ENCODE measurements at places on chromosomes 4 and X.

DNA sequence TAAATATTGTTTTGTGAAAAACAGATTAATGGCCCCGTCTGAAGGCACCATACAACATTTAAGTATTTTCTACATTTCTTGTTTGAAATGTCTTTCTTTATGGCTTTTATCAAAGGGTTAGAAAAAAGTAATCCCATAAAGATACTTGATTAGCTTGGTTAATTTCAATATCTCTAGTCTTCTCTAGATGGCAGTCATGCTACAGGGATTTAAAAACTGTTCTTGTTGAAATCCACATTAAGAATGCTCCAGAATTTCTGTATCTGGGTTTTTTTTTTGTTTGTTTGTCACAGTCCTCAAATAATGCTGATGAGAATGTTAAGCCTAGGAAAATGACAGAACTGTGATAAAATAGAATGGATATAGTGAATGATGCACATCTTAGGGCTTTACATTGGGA is 109.0 kb upstream of the AADAT start:
- no peak for DNase-seq

- DNase-seq = no peak
These were observed 10.1 kb upstream of the MPP1 start for GRCh38 chrX:154815274-154815818.

GRCh38 chr4:32161392-32161791 is 1441.2 kb downstream of the PCDH7 start:
- DNase-seq = no peak

DNA sequence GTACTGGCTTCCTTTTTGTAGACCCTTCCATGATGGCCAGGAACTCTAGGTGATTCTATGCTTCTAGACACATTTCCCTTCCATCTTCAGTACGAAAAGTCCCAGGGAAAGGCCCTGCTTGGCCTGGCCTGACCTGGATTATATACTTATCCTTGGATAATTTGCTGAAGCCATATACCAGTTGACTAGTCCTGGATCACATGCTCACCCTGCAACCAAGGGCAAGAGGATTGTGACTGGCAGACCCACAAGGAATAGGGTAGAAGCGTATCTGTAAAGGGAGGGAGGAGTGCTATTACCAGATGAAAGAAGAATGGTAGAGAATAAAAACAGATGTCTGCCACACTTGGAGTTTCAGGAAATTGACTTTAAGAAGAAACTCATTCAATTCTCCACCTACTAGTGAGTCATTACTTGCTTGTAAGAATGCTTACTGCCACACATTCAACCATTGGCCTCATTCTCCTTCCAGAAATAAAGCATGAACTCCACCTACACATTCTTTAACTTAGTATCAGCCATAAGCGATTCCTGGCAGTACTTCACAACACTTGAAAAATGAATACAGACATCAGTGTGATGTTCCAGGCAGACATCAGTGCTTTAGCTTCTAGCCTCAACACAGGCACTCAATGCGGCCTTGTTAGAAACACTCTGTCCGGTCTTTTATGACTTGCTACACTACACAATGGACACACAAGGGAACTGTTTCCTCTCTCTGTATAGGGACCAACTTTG is 141.8 kb downstream of the CBR4 start:
- peak; percentile 55 for DNase-seq

- no peak for DNase-seq
These were observed 74.3 kb upstream of the IGFBP7 start for GRCh38 chr4:57184378-57185029.

DNA sequence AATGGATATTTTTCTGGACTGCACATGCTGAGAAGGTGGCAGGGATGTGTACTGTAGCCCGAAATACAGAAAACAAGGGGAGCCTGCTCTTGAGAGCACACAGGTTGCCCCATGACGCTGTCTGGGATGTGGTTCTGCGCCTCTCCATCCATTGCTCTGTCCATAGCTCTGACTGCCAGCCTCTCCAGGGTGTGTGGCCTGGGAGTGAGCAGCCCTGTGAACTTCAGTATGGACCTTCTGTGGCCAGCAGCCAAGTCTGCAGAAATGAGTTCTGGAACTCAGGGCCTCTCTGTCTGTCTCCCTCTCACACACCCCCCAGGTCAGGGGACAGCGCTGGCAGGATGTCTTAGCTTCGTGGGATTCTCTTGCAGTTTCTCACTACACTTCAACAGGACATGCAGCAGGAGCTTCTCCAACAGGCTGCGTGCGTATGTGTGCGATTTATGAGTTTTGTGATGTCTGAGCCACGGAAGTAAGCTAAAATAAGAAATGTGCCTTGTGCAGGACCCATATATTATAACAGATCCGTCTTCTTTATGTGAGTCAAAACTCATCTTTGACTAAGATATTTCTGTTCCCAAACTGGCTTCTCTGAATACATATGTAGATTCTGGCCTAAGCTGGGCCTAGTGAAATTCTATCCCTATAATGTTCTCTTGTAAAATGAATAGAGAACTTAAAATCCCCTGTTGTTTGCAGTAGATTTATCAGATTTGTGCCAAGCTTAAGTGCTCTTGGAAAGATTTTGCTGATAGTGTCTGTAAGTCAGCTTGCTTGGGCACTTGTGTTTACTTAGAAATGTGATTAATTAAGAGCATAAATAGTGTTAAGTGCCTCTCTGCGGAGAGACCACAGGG is 40.0 kb downstream of the PROM1 start:
- DNase-seq = no peak

GRCh38 chr4:87141428-87141827 is 79.0 kb downstream of the KLHL8 start:
- DNase-seq = no peak

- no peak for DNase-seq
These were observed 68.5 kb upstream of the LNX1 start for GRCh38 chr4:53659737-53660136.

- DNase-seq = no peak
These were observed 189.9 kb downstream of the STPG2 start for GRCh38 chr4:97953171-97953941.

All from GM04503 (cell line).